ENCODE measurements at places on chromosomes 6 and 20.

DNA sequence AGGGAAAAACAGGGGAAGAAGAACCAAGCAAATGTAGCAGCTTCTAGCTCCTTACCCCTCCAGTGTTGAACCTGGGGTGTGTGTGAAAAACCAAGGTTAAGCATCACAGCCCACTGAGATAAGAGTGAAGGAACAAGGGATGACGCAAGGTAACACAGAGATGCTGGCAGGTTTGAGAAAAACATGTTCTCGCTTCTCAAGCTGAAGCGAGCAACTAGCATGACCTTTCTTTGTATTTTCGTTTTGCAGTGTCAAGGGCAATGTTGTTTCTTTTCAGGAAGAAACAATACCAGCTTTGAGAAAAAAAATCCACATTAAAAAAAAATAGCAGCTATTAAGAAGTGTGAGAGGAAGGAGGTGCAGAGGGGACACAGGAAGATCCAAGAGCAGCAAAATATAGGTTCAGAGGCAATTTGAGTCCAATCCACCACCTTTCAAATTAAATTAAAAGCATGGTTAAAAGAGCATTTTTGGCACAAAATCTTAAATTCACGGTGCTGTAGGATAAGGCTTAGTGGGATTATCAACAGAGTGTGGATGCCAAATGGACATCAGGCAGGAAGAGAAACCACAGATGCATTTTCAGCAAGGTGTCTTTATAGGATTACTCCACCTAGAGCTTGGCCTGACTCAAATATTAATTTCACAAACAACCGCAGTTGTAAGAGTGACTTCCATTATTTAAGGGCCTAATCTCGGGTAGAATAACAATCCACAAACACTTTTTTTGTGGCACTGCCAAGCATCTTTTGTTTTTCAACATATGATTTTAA is 70.9 kb downstream of the SYNE1 start:
- DNase-seq, result no peak

GRCh38 chr6:160730911-160731310 is 28.9 kb downstream of the PLG start:
- DNase-seq, result no peak

DNA sequence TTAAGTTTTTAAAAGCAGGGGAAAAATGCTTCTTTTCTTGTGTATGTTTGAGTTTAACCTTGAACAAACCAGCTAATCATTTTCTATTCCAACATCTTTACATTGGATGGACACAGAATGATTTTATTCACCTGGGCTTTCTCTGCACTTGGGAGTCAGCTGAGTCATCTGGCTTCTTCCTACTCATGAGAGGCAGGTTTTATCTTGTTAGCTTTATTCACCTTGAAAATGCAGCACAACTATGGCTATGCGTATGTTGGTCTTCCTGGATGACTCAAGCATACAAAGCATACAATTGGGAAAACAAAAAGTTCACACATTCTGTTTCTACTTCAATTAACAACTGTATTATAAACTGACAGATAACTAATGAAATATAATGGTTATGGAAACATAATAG is 737.7 kb downstream of the FRK start:
- DNase-seq, result no peak

DNA sequence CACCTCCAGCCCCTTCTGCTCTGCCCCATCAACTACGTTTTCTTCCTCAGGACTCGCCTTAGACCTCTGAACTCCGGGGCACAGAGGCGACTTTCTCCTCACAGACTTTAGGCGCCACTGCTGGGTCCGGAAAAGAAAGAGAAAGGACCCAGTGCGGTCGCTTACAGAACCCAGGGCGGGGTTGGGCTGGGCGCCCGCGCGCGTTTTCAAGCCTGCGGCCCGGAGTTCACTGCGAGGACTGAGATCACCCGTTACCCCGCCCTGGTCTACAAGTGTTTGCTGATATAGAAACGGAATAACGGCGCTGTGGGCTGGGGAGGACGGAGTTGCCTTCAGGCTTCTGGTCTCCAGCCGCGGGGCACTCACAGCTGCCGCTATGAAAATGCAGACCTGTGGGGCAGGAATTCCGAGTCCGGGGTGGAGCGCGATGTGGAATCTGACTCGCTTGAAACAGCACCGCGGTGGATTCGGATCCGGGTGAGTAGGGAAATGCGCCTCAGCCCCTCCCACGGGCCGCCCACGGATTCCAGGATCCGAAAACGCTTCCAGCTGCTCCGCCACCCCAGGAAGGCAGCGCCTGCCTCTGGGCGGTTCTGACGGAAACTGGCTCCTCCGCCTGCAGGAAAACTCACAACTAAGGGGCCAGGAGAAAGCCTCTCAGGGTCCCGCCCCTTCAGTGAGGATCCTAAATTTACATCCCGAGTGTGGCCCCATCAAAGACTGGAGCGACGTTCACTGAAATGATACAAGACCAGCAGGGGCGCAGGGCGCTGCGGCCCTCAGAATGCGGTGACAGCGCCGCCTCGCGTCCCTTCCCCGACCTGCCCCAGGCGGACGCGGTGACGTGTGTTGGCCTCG is 29.4 kb downstream of the HLA-F start:
- DNase-seq, result peak; percentile 80

DNA sequence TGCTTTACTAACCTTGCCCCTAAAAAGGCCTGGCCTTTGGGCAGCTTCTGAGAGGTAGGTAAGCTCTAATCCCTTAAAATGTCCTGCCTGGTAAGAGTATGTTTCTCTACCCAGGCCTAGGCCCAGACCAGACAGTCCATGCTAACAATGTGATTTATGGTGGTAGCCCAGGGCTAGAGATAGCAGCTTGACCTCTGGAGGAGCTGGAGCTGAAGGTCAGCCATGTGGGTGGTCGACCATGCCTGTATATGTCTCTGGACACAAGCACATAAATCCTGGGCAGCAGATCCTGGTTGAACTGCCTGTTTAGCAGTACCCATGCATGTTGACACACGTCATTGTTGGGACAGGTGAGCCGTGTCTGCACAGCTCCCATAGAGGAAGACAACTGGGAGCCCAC is 62.1 kb upstream of the PHACTR1 start:
- no peak for DNase-seq

GRCh38 chr6:46175976-46176375 is 5.2 kb upstream of the ENPP5 start:
- no peak for DNase-seq

DNA sequence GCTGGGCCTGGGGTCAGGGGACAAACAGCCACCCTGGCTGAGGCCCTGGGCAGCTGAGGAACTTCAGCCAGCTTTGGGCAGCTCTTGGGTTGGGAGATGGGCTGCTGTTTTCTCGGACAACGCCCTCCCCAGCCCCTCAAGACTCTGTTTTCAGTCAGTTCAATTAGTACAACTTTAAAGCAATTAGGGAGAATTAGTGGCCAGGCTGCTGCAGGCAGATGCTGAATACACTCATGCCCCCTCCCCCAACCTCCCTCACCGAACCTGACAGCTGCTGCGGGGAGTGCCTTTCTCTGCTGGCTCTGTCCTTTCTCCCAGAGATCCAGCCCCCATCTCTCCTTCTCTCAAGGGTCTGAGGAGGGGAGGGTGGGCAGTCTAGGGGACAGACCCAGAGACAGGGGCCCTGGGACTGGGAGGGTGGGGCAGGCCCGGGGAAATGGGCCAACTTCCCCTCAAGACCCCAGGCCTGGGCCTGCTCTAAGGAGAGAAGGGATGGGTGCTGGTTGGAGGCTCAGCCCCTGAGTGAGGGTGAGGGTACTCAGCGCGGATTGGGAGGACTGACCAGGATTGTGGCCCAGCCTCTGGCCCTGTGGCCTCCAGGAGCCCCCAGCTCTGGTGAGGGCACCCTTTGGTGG is 17.8 kb upstream of the MYT1 start:
- DNase-seq, result no peak

DNA sequence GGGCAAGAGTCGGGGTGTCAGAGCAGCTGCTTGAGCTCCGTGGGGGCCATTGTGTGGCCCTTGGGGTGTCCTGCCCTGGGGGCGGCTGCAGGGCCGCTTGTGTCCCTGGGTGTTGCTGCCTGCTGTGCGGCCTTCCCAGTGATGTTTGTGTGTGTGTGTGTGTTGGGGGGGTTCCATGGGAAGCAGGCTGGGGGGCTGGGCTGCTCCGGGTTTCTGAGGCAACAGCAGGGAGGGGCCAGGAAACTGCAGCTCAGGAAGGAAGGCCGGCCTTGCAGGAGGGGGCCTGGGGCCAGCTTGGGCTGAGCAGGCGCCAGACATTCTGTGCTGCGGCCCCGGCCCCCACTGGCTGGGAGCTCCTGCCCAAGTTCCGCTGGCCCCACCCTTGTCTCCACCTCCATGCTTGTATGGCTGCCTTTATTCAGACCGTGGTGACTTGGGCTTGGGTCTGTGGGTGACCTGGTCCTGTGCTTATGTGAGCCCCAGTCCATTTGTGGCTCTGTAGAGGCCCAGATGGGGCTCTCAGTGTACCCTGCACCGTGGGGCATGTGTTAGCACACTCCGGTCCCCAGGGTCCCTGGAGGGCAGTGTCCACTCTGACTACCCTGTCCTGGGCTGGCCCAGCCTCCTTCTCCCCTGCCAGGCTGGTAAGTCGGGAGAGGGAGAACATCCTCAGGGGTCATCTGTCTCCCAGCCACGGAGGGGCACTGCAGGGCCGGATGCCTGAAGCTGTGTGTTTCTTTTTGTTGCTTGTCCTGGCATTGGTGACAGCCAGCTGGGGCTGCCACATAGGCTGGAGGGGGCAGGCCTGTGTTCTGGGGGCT is 4.6 kb upstream of the SOX18 start:
- no peak for DNase-seq

DNA sequence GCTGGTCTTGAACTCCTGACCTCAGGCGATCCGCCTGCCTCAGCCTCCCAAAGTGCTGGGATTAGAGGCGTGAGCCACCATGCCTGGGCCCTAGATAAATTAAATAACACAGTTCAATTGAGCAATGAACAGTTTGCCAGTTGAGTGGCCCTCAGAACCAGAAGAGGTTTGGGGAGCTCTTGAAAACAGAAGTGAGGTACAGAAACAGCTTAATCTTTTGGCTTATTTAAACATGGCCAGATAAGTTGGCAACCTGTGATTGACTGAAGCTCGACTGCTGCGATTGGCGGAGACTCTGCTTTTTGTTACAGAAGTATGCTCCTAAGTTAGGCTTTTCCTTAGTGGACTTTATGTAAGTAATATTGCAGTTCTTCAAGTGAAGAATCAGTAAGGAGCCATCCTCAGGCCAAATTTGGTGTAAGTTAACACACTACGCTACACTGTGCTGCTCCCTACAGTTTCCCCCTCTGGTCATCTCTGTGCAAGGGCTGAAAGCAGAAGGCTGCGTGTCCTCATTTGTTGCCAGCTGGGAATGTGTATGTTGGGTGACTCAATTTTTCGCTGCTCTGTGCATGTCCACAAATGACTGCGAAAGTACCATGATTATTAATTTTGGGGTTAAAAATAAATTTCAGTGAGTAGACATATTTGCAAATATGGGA is 9.8 kb downstream of the XRN2 start:
- DNase-seq, result no peak

DNA sequence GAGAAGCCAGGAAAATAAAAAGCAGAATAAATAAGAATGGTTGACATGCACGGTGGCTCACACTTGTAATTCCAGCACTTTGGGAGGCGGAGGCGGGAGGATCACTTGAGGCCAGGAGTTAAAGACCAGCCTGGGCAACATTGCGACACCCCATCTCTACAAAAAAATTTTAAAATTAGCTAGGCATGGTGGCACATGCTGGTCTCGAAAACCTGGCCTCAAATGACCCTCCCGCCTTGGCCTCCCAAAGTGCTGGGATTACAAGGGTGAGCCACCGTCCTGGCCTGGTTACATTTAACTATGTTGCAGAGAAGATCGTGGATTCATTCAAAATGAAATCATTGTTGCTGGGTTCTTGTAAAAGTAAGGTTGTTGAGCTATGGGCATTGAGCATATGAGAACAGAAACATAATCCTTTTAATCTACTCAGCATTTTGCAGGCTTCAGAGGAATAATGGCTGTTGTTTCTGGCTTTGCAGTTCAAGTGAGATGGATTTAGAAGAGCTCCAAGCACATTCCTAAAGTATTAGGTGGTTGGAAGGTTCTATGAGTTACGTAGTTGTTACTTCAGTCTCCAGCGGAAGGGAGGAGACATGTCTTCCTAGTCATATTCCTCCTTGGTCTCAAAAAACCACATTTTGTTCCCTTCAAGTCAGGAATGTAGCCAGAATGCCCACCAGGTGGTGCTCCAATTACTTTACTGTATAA is 45.6 kb upstream of the RAB23 start:
- DNase-seq, result peak; percentile 27

GRCh38 chr6:136739501-136739900 is 52.8 kb downstream of the MAP3K5 start:
- DNase-seq, result no peak

GRCh38 chr6:75402296-75402695 is 91.3 kb downstream of the FILIP1 start:
- DNase-seq, result no peak

DNA sequence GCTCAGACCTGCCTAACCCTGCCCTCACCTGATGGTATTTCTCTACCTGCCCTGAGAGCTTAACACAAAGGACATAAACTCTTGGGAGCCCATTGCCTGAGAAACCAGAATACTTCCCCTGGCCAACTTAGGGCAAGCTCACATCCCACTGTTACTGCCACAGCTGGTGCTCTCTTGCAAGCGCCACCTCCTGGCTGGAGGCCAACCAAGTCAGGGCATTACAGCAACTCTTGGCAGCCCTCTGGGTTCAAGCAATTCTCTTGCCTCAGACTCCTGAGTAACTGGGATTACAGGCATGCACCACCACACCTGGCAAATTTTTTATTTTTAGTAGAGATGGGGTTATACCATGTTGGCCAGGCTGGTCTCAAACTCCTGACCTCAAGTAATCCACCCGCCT is 70.1 kb downstream of the HECA start:
- DNase-seq, result no peak

GRCh38 chr6:168192901-168193815 is 114.1 kb upstream of the FRMD1 start:
- DNase-seq, result no peak

DNA sequence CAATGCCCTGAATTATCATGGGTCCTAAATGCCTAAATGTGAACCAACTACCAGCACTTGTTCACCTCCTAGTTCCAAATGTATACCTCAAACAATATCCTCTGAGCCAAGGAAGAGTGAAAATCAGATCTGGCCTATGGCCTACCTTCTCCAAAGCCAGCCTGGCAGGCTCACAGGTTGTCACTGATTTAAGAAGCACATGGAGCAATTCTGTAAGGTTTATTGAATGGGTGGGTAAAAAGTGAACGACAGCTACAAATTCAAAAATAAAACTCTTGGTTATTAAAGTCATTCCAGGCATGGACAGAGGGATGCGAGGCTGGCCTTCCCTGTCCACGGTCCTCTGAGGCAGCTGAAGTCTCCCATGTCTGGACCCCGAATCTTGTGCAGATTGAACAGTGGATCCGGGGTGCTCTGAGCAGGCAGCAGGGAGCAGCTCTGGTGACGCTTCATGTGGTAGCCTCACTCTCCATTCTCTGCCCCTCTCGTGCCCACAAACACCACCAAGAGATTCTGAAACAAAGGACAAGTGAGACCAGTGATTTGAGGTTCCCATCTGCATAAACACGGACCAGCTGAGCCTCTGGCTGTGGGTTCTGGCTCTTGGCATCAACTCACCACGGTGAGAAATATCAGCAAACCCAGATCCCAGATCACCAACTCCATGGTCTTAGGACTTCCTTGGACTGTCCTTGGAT is 14.6 kb downstream of the SNHG17 start:
- DNase-seq, result no peak

Measured in NCI-H345 (cell line).